Cerebellar cortex (tissue), 1 donor: ENCODE measurements at places on chromosomes 6 and 20.

- peak; percentile 23 for DNase-seq
Observed at GRCh38 chr6:145904391-145904790, 59.8 kb downstream of the SHPRH start.

DNA sequence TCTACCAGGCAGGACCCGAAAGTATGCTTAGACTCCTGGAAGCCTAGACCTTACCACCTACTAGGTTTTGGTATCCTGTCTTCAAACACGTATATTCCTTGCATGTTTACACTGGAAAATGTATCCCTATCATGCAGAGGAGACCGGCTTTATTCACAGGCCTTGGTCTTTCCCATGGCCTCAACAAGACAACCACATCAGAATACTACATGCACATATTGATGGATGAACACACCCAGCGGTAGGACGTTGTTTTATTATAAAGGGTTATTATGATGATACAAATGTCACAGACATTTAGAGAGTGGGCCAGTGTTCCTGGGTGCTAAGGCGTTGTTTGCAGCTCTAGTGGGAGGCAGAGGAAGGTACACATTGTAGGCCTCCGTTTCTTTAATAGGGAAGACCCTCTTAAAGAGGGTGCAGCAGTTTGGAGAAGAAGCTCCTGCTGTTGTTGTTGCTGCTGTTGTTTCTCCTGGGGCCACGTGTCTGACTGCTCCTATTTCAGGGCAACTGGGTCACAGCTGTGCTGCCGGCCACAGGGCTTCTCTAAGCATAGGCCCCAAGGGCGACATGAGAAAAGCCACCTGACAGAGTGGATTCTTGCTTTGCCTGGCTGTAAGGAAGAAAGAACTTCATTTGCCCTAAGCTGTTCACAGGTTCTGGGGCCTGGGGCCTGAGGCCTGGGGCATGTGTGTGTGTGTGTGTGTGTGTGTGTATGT, 98.3 kb upstream of the SASH1 start:
- no peak for DNase-seq

- DNase-seq, result peak; percentile 19
Observed at GRCh38 chr20:23362392-23363256, 642 bp downstream of the GZF1 start.

GRCh38 chr6:75480425-75480824, 13.2 kb downstream of the FILIP1 start:
- DNase-seq, result no peak

DNA sequence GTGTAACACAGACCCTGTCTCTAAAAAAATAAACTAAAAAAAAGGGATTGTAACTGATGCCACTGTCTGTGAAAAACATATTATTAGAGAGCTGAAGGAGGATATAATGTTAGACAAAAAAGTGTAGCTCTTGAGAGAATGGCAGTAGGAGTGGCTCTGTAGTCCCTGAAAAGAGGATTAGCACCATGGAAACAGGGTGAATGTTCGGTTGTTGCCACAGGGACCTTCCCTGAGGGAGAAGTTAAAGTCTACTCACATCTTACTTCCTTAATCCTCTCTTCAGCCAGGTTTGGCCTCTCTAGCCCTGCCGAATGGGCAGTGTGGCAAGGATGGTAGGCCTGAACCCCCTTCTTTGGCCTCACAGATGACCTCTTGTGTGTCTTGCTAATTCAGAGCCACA, 12.1 kb downstream of the SCAND1 start:
- no peak for DNase-seq

DNA sequence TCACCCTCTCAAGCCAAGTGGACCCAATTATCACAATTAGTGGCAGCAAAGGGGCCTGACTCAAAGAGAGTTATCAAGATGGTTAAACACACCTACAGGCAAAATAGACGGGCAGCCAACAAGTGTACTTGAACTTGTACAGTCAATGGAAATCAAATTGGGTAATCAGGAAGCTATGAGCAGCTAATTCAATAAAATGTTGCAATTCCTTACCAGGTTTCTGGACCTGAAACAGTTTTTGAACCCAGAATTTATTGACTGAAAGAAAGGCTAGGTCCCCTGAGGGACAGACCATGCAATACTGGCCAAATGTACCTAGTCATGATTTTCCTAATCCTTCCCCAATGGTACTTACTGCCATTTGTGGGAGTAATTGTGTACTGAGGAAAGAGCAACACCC, 679.8 kb downstream of the EPM2A start:
- no peak for DNase-seq
